ENCODE measurements at places on chromosomes 16 and 17.

GRCh38 chr17:37168731-37169353, 206.9 kb upstream of the C17orf78 start:
- DNase-seq, result no peak

DNA sequence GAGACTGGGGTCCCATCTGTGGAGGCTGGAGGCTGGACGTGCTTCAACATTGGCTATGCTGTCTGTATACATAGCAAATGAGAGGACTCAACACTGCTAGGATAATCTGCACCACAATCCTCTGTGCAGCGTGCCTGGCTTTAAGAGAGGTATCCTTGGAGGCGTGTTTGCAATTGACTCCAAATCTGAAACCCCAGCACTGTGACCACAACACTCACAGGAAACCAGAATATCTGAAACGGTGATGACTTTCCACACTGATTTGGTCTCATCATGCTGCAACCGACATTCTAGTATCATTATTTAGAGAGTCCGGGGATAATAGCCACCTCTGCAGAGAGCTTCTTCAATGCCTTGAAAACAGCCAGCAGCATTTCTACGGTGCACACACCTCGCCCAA, 35.1 kb downstream of the TLE7 start:
- no peak for DNase-seq

- DNase-seq, result no peak
Measured at GRCh38 chr17:79921411-79922115, 82.3 kb upstream of the CBX4 start.

DNA sequence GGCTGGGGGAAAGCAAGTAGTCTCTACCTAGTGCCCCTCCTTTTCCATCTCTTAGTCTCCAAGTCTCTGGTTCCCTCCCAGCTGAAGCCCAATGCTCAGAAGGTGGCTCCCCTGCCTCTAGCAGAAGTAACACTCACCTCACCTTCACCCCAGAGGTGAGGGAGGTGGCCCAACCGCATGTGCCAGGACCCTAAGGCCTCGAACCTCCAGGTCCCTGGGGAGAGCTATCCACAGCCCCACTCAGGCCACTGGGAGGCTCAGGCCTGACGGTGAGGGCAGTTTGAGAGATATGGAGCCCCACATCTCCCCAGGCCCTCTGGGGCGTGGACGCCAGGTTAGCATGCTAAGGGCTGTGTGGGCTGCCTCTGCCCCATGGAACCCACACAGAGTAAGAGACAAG, 5.8 kb downstream of the CBLN1 start:
- no peak for DNase-seq

DNA sequence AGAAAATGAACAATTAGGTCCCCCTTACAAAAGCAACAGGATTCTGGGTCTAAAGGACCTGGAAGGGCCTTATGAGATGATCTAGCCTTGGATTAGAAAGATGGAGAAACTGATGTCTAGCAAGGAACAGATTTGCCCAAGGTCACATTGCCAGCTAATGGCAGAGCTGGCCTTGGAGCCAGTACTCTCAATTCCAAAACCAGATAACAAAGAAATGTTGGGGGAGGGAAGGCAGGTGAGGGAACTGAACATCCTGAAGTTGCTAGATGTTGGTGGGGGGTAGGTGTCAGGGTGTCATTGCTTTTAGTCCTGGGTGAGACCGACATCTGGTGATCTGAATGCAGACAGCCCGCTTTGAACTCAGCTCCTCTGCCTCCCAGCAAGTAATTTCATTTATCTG, 11.3 kb upstream of the ZNF423 start:
- no peak for DNase-seq

DNA sequence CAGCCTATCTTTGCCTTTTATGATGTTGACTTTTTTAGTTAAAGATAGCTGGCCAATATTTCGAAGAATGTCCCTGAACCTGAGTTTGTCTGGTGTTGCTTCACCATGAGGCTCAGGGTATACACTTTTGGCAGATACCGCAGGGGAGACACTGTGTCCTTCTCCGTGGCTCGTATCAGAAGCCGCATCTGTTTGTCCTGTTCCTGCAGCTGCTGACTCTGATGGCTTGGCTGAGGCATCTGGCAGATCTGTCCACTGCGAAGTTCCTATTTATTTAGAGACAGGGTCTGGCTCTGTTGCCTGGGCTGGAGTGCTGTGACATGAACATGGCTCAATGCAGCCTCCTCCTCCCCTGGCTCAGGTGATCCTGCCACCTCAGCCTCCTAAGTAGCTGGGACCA, 93.5 kb downstream of the CRISPLD2 start:
- DNase-seq, result no peak
